ENCODE measurements at places on chromosomes 16 and 17.

DNA sequence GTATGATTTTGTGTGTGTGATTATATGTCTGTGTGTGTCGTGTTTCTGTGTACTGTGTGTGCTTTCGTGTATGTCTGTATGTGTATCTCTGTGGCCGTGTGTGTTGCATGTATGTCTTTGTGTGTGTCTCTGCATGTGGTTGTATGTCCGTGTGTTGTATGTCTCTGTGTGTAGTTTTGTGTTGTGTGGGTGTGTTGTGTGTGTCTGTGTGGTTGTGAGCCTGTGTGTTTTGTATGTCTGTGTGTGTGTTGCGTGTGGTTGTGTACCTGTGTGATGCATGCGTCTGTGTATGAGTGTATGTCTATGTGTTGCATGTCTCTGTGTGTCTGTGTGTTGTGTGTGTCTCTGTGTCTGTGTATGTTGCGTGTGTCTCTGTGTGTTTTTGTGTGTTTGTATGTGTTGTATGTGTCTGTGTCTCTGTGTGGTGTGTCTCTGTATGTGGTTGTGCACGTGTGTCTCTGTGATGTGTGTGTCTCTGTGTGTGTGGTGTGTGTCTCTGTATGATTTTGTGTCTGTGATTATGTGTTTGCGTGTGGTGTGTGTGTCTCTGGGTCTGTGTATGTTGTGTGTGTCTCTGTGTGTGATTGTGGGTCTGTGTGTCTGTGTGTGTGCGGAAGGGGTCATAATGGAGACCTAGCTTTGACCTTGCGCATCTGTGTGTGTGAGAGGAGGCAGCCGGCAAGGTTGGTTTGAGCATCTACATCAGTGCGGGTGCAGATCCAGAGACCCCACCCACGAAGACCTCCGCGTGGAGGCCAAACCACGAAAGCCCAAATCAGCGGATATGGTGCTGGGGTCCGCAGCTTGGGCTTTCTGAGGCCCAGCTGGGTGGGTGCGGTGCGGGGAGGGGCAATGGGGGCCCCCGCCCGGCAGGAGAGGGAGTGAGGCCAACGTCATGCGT is 212.6 kb upstream of the GSE1 start:
- DNase-seq: no peak

DNA sequence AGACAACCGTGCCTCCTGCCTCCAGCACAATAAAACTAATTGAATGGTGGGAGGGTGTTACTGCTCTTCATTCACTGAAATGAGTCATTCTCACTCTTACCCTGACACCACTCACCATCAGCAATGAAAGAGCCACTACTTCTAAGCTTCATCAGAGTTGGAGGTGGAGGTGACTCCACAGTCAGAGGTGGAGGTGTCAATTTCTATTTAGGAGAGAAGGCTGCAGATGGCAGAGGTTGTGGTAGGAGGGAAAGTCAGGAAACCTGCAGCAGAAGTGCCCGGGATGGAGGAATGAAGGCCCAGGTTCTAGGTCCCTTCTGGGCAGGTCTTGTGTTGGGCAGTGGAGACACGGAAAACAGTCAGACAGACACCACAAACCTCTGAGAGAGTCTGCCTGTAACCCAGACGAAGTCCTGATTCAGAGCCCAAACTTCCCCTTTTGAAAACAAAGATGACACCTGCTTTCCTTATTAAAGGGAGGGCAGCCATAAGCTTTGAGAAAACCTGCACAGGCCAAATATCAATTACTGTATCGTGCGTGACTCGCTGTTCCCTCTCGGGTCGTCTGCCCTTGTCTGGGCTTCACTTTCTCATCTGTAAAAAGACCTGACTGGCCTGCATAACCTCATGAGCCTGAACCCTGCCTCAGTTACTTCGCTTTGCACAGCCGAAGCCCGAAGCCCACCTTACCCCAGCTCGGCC is 668 bp downstream of the ATPAF2 start:
- peak; percentile 42 for DNase-seq

DNA sequence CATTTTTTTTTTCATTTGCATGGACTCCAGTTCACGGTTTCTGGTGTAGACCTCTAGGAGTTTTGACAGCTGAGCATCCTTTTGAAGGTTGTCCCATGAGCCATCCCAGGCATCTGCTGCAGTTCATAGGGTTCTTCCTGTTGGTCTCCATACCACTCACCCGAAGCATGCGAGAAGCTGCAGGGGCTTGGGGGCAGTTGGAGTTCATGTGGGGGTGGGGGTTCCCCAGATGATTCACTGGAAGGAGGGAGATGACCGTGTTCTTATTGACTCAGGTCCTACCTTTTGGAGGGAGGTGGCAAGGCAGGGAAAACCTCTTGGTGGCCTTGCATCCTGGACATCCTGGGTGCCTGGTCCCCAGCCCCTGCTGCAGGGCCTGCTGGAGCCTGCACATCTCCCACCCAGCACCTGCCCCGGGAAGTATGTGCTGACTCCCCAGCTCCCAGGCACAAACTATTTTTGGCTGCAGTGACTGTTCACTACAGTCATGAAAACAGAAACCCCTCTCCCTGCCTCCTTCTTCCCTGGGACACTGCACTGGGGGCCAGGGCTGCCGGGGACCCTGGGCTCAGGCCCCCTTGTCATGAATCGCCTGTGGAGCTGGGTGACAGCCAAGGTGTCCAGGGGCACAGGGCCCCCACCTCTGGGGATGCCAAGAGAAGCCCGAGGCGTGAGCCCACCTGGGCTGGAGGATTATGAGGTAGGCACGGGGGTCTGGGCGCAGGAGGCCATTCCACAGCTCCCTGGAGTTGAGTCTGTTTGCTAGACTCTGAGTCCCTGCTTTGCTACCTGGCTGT is 64.9 kb upstream of the LGALS9 start:
- DNase-seq: no peak

DNA sequence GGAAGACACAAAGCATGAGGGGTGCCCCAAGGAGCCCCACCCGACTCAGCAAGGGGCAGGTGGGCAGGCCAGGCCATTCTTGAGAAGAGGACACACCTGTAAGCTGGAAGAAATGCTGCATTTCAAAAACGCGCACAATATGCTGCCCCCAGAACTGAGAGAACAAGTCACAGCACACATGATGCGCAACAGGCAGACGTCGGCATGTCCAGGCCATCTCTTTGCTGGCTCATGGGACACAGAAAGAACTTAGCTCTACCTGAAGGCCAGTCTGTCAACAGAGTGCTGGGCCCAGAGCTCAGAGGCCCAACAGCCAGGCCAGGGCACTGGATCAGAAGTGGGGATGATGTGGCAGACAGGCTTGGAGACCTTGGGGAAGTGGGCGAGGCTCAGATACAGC is 18.0 kb downstream of the KIFC3 start:
- no peak for DNase-seq

DNA sequence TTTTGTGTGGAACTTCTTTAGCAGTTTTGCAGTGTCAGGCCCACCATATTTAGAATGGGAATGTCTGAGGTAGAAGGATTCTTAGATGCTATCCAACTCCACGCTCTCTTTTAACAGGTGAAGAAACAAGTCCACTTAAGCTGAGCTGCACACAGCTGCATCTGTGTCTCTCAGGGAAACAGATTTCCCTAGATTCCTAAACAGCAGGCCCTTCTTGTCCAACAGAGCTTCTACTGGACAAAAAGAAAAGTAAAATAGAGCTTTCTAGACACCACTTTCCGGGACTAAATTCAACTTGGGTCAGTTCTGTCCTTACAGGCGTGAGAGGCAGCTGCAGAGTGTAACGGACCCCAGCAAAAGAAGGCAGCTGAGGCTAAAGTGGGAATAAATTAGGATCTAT is 51.7 kb downstream of the SNX11 start:
- no peak for DNase-seq

DNA sequence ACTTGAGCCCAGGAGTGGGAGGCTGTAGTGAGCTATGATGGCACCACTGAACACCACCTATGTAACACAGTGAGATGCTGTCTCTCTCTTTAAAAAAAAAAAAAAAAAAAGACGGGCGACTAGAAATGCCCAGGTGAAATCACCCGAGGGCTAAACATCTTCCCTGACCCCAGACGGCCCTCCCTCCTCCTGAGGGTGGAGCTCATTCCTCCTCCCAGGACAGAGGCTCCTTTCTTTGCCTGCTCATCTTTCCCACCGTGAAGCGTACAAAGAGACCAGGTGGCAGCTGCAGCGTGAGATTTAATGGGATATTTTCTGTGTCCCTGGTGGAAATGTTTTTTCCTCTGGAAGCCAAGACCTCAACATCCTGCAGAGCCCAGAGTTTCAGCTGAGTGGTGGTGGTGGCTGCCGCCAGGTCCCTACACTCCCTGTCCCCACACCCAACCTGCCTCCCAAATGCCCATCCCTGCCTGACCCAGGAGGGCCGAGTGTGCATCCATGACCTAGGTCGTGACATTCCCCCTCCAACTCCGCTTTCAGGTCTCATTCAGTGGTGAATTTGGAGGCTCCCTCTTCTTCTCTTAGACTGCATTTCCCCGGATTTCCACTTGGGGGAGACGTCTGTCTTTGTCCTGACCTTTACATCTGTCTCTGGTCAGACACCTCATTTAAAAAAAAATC is 14.4 kb upstream of the GPRC5B start:
- peak; percentile 59 for DNase-seq

- DNase-seq: peak; percentile 20
Measured at GRCh38 chr17:69047368-69048263, 13.1 kb downstream of the ABCA9 start.

DNA sequence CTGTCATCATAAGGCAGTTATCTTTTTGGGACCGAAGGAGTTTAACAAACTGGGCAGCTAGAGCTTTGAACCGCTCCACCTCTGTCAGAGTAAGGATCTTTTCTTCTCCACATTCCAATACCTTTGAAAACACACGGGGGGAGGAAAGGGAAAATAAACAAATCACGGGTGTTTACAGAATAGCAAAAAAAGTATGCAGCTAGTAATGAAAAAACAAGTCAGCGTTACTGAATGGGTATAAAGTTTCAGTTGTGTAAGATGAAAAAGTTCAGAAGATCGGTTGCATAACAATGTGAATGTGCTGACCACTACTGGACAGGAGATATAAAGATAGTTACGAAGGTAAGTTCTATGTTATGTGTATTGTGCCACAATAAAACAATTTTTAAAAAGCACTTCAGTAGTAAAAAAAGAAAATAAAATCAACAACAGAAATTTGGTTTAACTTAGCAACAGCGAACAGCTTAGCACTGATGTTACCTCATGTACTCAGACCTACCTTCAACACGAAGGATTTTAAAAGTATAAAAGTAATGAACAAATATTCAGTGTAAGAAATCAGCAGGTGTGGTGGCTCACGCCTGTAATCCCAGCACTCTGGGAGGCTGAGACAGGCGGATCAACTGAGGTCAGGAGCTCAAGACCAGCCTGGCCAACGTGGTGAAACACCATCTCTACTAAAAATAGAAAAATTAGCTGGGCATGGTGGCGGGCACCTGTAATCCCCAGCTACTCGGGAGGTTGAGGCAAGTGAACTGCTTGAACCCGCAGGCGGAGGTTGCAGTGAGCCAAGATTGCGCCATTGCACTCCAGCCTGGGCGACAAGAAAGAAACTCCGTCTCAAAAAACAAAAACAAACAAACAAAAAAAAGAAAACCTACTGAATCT is 34.3 kb downstream of the MARF1 start:
- no peak for DNase-seq

- no peak for DNase-seq
Measured at GRCh38 chr17:40134184-40134583, 6.2 kb upstream of the CASC3 start.

GRCh38 chr16:27237219-27238015 is 31.2 kb downstream of the NSMCE1 start:
- DNase-seq: no peak

DNA sequence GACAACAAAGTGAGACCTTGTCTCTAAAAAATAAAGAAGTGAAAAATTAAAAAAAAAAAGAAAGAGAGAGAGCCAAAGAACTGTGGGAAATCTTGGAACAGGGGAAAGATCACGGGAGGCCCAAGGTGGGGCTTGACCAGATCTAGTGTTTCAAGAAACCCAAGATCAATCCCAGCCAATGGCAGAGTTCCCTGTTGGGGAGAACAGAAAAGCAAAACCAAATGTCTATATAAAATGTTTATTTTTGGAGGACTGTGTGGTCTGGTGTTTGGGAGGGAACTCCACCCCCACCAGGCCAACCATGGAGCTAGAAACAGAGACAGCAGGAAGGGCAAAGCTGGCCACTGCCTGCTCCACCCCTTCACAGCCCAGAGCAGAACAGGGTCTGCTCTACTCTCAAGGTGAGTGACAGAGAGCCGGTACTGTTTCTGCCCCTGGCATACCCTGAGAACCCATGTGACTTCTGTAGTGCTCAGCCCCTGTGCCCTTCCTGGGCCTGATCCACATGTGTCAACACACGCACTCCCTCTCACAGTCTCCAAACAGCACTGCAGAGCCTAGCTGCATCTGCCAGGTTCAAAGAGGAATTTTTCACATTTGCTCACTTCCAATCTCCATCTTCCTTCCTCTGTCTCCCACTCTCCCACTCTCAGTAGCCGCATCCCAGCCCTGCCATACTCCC is 3.7 kb downstream of the TMEM101 start:
- no peak for DNase-seq

GRCh38 chr16:2074071-2074470 is 26.3 kb downstream of the TSC2 start:
- DNase-seq: no peak

- DNase-seq: no peak
Measured at GRCh38 chr17:28865946-28866752, 11.3 kb downstream of the ERAL1 start.

DNA sequence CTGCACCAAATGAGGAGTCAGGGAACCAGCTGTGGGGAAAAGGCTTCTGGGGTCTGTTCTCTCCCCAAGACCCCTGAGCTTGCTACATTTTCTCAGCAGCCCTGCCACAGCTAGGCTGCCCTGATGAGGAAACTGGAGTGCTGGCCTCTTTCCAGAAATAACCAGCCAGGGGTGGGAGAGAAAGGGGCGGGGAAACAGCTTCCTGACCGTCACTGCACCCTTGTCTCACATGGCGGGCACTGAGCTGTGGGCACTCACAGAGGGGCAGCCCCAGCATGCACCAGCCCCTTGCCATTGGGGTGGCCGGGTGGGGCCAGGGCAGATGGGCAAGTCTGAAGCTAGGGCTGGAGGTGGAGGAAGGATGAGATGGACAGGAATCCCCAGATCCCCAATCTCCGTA is 2.9 kb downstream of the SRL start:
- DNase-seq: no peak

DNA sequence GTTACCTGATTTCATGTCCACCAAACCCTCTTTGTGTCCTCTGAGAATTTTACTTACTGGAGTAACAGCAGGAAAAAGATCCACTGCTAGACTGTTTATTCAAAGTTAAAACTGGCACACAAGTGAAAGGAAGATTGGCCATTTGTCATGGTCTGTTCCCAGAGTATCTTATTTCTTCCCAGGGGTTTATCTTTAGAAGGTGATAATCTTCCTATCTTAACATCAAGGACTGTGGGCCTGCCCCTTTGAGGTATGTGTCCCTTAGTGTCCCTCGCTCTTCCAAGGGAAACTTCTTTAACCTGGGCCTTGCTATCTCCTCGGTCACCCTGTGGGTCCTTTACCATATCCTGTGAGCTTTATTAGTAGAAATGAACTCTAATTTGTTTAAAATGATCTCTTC is 49.7 kb downstream of the ARHGAP44 start:
- no peak for DNase-seq

- no peak for DNase-seq
Measured at GRCh38 chr16:58176608-58177352, 21.1 kb downstream of the CSNK2A2 start.

Data from RWPE1 (cell line).